Stimulated activated CD4-positive, alpha-beta T cell treated with anti-CD3 and anti-CD28 coated beads, Interleukin-12 subunit alpha, Interleukin-12 subunit beta, amount 100 ng/mL, for 4 hours (primary cell): ENCODE measurements at places on chromosomes 6 and 20.

GRCh38 chr6:147128056-147128455 lies 76.2 kb upstream of the STXBP5 start:
- no peak for DNase-seq

DNA sequence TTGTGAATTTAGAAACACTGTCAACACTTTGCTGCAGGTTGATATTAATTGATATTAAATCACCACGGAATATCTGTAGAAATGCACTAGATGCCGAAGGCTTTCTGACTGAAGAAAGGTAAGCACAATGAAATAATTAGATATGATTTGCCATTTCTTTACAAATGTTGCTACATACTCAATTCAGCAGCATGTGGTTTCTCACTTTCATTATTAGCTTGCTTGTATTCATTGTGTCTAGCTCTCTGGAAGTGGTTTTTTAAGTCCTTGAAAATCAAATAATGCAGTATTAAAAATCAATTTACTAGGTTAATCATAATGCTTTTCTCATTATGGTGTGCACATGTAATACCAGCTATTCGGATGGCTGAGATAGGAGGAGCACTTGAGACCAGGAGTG lies 231.3 kb upstream of the MARCKS start:
- DNase-seq, result no peak

DNA sequence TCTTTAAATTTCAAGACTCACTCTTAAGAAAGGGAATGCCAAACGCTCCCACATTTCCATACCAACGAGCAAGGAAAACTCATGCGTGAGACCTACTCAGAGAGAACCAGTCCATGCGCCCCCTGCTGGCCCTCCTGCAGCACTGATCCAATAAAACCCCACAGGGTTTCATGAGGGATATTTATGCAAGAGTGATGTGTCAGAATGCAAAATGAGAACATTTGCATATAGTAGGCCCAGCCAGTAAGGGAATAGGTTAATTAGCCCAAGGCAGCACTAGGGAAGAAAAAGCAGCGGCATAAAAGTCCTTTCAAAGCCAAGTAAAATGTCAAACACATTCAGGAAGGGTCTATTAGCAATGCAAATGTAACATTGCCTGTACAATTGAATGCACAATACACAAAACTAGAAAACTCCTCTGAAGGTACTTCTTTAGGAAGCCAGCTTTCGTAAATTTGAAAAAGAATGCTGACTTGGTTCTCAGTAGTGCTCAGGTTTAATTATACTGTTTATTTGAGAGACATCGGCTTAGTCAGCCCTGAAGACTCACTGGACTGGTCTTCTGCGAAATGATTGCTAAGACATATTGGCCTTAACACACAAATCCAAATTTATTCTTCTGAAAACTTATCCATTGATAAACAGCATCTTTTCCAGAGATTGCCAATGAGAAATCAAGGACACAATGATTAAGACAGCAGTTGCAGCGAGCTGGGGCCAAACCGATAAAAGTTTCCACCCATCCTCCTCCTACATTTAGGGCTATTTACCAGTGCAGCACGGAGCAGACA lies 93.2 kb downstream of the GMPR start:
- peak; percentile 62 for DNase-seq

DNA sequence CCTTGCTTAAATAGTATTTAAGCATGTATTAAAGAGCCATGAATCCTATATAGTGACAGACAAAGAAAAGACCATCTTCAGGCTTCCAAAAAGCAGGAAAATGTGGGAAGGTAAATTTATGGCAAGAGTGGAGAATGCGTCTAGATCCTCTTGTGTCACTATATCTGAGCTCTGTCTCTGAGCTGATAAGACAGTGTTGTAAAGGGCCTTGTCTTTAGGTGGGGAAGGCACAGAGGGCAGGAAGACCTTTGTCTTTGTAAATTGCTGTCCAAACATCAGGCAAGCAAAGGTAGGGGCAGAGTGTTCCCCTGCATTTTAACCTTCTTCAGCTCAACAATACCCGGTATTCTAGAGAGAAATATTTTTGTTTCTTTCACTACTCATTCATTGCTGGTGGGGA lies 33.9 kb upstream of the MBOAT1 start:
- no peak for DNase-seq

DNA sequence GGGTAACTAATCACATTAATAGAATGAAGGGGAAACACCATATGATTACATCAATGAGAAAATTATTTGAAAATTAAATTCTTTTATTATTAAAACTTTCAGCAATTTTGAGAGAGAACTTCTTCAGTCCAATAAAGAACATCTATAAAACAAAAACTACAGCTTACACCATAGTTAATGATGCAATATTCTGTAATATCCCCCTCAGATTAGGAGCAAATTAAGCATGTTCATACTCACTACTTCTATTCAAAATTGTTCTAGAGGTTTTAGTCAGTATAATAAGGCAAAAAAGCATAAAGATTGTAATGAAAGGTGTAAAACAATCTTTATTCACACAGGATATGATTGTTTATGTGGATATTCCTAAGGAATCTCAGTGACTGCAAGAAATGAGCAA lies 465.4 kb downstream of the CD109 start:
- no peak for DNase-seq

- DNase-seq, result no peak
Observed at GRCh38 chr20:56765172-56766073, 136.3 kb downstream of the TFAP2C start.

DNA sequence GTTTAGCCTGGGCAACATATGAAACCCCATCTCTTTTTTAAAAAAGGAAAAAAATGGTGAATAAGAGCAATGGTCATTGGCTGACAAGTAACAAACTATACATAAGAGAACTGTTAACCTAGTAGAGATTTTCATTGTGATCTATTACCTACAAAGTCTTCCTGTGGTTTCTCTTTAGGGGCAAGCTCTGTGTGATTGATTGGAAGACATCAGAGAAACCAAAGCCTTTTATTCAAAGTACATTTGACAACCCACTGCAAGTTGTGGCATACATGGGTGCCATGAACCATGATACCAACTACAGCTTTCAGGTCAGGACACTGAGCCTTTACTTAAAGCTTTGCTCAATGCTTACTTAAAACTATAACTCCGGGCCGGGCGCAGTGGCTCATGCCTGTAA lies 19.2 kb downstream of the MGME1 start:
- DNase-seq, result no peak

DNA sequence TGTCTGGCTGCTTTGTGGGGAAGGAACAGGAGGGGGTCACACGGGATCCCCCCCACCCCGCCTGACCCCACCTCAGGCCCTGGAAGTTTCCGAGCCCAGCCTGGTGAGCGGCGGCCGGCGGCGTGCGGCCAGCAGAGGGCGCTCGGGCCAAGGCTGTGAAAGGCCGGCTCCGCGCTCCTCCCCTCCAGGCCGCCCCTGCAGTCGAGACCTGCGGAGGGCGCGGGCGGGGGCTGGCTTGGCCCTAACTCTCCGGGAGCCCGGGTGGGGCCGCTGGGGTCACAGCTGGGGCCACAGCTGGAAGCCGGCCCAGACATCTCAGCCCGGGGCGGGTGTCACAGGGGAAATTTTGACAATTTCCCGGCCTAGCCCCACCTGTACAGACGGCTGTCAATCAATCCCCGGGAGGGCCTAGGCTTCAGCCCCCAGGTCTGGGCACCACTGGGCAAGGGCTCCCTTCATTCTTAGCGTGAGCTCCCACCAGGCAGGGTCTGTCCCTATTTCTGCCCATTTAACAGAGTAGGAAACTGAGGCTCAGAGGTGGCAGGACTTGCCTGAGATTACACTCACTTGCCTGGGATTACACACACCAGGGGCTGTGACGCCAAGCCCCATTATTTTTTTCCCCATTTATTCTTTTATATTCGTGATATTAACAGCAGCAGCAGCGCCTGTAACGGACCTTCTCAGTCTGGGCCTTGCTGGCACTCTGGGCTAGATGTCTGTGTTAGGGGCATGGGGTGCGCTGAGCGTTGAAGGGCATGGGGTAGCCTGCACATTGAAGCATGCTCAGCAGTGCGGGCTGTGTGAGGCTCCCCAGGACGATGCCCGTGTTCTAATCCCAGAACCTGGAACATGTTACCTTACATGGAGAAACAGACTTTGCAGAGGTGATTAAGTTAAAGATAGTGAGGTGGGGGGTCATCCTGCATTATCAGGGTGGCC lies 23.0 kb downstream of the ZBP1 start:
- DNase-seq, result peak; percentile 78

- DNase-seq, result no peak
Observed at GRCh38 chr6:123551939-123552707, 84.6 kb downstream of the TRDN start.
